ENCODE measurements at places on chromosomes 2 and 18.

- no peak for DNase-seq
These were observed 82.0 kb upstream of the RANBP2 start for GRCh38 chr2:108637304-108637669.

DNA sequence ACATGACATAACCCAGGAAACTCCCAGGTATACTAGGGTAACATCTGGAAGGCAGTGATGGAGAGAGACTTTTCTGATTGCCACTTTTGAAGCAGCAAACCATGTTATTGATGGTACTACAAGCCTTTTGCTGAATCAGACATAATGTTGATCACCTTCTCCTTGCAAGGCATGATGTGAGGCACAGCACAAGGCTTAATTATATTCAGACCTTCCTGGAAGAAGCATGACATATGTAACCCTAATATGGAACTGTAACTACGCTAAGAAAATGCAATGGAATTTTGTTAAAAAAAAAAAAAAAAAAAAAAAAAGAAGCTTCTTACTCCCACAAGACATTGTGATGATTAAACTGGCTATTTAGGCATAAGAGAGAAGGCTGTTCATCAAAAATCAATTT, 145.4 kb downstream of the ALK start:
- DNase-seq, result no peak

- DNase-seq, result no peak
These were observed 73.9 kb upstream of the HK2 start for GRCh38 chr2:74759986-74760385.

DNA sequence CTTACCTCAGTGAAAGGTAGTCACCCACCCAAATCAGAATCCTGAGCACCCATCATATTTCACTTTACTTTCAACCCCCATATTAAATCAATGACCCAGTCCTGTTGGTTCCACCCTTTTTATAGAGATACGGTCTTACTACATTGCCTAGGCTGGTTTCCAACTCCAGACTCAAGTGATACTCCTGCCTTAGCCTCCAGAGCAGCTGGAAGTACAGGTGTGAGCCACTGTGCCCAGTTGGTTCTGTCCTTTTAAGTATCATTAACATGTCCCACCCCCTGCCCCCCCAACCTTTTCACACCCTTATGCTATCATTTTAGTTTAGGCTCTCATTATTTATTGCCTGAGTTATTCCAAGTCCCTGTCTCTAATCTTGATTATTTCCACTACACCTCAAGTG, 28.7 kb downstream of the MSH6 start:
- no peak for DNase-seq

All from activated naive CD8-positive, alpha-beta T cell treated with anti-CD3 and anti-CD28 coated beads, Interleukin-2, amount 10 ng/mL, durations not matched to agents 7 days and 5 days (primary cell).